DMS79 (cell line): ENCODE measurements at places on chromosomes 6 and 20.

DNA sequence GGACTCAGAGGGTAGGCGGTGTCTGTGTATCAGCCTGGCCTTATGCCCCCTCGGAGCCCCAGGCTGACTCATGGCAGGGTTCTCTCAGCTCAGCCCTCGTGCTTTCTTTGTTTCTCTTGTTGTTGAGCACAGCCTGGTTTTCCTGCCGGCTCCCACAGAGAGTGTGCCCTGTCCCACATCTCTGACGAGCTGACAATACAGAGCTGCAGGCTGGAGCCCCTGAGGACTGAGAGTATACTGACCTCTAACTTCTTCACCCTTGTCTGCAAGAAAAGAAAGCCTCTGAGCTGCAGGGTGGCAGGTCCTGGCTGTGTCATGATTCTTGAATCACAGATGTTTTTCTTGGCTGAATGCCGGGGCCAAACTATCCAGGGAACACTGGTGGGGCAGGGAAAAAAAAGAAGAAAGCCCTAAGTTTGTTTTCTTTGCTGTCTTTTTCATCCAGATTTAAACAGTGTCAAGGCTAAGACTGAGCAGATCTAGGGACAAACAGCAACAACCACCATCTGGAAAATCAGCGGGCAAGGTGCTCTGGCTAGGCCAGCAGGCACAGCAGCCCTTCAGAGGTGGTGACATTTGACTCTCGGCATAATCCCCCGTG lies 63.3 kb upstream of the ZNF133 start:
- DNase-seq, result no peak

GRCh38 chr6:52059821-52060220 lies 27.6 kb downstream of the PKHD1 start:
- DNase-seq, result no peak

GRCh38 chr6:7703148-7703680 lies 22.7 kb upstream of the BMP6 start:
- DNase-seq, result no peak

DNA sequence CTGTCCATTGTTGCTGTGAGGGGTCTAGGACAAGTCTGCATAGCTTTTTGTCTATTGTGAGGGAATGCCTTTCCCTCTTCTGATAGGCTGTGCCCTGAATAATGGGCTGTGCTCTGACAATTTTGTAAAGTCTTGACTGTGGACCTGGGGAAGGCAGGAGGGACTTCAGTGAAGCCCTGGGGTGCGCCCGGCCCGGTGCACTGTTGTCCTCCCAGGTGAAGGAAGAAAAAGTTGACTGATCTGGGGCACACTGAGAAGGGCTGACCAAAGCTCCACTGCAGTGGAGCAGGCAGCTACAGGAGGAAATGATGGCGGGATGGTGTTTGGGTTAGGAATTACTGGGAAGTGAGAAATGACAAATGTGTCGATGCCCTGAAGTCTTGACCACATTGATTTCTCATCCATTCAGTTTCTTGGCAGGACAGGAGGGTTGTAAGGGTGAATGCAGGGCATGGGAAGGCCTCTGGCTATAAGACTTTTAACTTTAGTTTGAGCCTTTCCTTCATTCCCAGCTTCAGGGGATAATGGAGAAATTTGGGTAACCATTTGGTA lies 224.0 kb upstream of the CST7 start:
- no peak for DNase-seq

DNA sequence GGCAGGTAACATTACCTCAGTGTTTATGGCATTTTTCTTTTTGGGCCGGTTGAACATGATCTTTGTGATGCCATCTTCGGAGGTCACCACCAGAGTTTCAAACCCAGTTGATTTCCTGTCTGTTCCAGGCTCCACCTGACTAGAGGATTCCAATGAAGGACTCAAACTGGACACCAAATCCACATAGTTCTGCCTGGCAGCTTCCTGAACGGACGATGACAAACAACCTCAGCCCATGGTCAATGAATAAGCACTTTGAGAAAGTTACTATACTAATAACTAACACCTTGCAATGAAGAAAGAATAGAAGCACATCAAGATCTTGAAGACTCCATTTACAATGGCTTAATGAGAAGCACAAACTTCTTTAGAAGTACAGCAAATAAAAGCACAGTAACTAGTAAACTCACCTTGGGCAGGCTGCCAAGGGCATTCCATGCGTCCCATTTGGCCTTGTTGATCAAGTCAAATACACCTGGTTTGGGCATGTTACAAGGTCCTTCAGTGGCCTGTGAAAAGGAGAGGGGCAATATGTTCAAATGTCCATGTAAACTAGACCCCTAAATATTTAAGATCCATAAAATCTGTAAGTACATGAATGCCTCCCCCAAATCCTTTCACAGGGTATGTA lies 4.9 kb downstream of the ECI2 start:
- peak; percentile 6 for DNase-seq

- DNase-seq, result no peak
Observed at GRCh38 chr20:11246251-11246775, 572.5 kb upstream of the JAG1 start.

GRCh38 chr6:69366831-69367230 lies 430.0 kb downstream of the LMBRD1 start:
- no peak for DNase-seq

DNA sequence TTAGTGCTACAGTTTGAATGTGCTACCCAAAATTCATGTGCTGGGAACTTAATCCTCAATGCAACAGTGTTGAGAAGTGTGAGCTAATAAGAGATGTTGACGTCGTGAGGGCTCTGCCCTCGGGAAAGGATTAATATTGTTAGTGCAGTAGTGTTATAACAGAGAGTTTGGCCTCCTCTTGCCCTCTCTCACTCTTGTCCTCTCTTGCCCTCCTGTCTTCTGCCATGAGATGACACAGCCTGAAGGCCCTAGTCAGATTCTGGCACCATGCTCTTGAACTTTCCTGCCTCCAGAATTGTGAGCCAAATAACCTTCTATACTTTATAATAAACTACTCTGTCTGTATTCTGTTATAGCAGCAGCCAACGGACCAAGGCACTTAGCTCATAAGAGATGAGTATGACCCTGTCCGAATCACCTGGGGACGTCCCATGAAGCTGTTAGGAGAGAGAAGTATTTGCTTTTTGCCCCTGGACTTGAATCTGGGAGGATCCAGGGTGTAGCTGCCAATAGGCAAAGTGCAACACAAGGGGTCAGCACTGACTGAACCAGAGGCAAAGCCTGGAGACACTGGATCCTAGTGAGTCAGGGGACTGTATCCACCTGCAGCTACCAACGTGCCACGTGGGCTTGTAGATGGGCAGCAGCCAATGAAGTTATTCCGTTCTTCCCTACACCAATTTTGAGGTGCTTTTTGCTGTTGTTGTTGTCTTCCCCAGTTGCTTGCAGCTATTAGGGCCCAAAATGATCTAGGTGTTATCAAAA lies 233.7 kb downstream of the THBS2 start:
- no peak for DNase-seq

DNA sequence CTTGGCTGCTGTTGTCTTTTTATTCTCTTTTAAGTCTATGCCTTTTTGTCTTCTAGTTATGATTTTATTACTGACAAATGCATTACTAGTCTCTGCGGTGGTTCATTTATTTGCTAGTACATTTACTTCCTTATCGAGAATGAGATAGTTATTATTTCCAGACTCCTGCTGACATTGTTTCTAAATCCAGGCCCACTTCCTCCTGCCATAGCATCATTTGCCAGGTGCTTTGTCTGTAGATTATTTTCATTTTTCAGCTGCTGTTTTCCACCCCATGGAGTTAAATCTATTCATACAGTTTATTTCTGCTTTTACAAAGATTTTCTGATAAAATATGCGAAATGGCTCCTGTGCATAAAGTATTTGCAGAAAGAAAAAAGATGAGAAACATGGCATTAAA lies 459.7 kb downstream of the MMUT start:
- DNase-seq, result no peak

- DNase-seq, result peak; percentile 91
Observed at GRCh38 chr6:21201637-21202350, 391.8 kb upstream of the SOX4 start.

GRCh38 chr6:166778776-166779175 lies 151.7 kb upstream of the RPS6KA2 start:
- DNase-seq, result no peak

GRCh38 chr6:91087908-91088307 lies 501.0 kb upstream of the MAP3K7 start:
- DNase-seq, result no peak

DNA sequence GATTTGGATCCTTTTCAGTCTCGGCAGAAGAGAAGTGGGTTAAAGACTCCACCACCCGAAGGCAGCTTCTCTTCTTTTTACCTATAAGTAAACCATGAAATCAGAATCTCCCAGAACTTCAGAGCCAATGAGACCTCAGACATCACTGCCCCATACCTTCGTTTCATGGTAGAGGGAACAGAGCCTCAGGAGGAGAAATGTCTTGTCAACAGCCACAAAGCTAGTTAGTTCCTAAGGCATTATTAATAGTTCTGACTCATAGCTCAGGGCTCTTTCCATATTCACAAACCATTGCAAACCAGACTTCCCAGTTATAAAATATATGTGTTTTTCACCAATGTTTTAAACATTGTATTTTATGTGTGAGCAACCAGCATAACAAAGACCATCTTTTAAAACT lies 118.7 kb upstream of the RIPOR2 start:
- no peak for DNase-seq

- no peak for DNase-seq
Observed at GRCh38 chr6:42279144-42279781, 61.6 kb upstream of the MRPS10 start.

- DNase-seq, result peak; percentile 87
Observed at GRCh38 chr6:31737991-31738979, 1.5 kb upstream of the MSH5 start.

DNA sequence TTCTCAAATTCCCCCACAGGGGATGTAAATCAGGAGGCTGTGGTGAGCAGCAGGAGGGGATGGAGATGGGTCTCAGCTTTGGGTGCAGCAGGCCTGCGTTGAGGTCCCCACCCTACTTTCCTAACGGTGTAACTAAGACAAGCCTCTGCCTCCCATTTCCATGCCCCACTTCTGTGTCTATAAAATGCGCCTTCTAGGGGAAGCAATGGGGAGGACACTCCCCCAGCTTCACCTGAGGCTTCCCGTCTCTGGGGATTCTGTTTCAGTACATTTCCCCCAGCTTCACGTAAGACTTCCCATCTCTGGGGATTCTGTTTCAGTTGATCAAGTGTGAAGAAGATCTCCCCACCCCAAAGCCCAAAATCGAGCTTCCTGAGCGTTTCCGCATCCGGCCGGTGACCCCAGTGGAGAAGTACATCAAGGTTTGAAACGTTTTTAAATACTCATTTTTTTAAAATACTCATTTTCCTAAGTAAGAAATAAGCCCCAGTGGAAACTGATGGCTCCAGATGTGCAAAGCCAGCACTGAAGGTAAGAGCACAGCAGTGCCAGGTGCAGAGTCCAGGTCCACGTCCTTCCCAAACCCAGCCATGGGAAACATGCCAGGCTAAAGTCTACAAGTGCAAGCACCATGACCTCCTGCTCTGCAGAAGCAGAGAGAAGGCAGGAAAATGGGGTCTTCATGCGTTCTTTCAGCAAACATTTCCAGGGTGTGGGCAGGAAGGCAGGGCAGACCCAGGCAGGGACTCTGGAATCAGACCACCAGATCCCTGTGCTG lies 73.1 kb downstream of the ANKRD60 start:
- DNase-seq, result no peak

- no peak for DNase-seq
Observed at GRCh38 chr6:3825331-3825831, 23.8 kb upstream of the FAM50B start.

GRCh38 chr20:1423625-1424106 lies 30.8 kb upstream of the FKBP1A start:
- DNase-seq, result no peak

GRCh38 chr20:18577942-18578341 lies 9.9 kb upstream of the DTD1 start:
- no peak for DNase-seq

DNA sequence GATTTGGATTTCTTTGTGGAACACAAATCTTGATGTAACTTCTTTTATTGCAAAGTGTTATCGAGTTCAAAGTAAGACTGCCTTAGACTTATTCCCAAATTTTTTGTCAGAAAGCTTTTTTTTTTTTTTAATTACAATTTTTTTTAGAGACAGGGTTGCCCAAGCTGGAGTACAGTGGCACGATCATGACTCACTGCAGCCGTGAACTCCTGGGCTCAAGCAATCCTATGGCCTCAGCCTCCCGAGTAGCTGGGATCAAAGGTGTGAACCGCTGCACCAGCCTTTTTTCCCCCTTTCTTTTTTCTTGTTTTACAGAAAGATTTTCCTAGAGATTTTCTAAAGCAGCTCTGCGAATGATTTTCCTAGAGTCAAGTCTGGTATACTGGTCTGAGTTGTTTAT lies 2.8 kb downstream of the RIOK1 start:
- DNase-seq, result no peak

- DNase-seq, result no peak
Observed at GRCh38 chr6:163708466-163708865, 293.9 kb downstream of the QKI start.

GRCh38 chr20:11162026-11162775 lies 488.4 kb upstream of the JAG1 start:
- no peak for DNase-seq

GRCh38 chr6:155257796-155258195 lies 6.0 kb upstream of the CLDN20 start:
- DNase-seq, result no peak

- no peak for DNase-seq
Observed at GRCh38 chr6:105780146-105780860, 305.8 kb upstream of the PRDM1 start.

DNA sequence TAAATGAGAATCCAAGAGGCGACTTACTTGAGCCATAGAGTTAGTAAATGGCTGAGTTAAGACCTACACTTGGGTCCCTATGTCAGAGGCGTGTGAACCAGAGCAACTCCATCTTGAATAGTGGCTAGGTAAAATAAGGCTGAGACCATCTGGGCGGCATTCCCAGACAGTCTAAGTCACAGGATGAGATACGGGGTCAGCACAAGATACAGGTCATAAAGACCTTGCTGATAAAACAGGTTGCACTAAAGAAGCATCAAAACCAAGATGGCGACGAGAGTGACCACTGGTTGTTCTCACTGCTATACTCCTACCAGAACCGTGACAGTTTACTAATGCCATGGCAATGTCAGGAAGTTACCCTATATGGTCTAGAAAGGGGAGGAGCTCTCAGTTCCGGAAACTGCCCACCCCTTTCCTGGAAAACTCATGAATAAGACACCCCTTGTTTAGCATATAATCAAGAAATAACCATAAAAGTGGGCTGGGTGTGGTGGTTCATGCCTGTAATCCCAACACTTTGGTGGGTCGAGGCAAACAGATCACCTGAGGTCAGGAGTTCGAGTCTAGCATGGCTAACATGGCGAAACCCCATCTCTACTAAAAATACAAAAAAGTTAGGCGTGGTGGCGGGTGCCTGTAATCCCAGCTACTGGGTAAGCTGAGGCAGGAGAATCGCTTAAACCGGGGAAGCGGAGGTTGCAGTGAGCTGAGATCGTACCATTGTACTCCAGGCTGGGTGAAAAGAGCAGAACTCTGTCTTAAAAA lies 43.9 kb upstream of the EEF1A1 start:
- DNase-seq, result no peak

- no peak for DNase-seq
Observed at GRCh38 chr20:49405062-49405683, 77.3 kb downstream of the KCNB1 start.

GRCh38 chr6:36226438-36227047 lies 30.0 kb downstream of the BRPF3 start:
- DNase-seq, result no peak

- no peak for DNase-seq
Observed at GRCh38 chr20:15302075-15302474, 964.7 kb upstream of the FLRT3 start.

- no peak for DNase-seq
Observed at GRCh38 chr6:85240787-85241385, 209.0 kb upstream of the NT5E start.
